ENCODE measurements at places on chromosomes 6 and 20.

DNA sequence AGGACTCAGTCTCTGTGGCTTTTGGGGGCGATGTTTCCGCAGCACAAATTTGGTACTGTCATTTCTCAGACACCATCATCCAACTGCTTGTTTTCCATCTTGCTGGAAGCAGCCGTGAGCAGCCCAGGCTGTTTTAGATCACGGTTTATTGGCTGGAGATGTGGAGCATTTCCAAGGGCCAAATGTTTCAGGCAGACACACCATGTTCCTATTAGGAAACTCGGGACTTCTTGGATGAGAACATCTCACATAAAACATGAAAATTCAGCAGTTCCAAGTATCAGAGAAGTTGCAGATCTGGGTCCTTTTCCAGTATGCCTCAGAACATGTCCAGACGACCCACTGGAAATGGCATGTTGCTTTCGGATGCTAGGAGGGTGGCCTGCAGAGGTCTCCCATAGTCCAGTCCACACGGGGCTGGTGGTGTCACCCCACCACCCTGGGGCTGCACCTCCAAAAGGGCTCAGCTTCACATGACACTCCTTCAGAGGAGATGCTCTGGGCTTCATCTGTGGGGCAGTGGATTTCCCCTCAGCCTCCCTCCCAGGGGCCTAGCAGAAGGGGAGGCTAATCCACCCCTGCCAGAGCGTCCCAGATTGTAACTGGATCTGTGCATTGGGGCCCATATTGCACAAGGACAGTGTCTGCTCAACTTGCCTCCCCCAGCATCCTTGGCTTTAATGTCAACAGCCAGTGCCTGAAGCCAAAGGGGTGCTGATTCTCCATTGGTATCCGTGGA is 176.3 kb downstream of the SCP2D1 start:
- peak; percentile 12 for DNase-seq

- DNase-seq, result peak; percentile 96
Measured at GRCh38 chr6:117674991-117675657, at the start of gene NUS1. NUS1 (plus strand) TSS chr6:117675469; CDS start chr6:117675671, 202 bp downstream.

- DNase-seq, result no peak
Measured at GRCh38 chr20:45345104-45345936, 2.9 kb downstream of the SDC4 start.

DNA sequence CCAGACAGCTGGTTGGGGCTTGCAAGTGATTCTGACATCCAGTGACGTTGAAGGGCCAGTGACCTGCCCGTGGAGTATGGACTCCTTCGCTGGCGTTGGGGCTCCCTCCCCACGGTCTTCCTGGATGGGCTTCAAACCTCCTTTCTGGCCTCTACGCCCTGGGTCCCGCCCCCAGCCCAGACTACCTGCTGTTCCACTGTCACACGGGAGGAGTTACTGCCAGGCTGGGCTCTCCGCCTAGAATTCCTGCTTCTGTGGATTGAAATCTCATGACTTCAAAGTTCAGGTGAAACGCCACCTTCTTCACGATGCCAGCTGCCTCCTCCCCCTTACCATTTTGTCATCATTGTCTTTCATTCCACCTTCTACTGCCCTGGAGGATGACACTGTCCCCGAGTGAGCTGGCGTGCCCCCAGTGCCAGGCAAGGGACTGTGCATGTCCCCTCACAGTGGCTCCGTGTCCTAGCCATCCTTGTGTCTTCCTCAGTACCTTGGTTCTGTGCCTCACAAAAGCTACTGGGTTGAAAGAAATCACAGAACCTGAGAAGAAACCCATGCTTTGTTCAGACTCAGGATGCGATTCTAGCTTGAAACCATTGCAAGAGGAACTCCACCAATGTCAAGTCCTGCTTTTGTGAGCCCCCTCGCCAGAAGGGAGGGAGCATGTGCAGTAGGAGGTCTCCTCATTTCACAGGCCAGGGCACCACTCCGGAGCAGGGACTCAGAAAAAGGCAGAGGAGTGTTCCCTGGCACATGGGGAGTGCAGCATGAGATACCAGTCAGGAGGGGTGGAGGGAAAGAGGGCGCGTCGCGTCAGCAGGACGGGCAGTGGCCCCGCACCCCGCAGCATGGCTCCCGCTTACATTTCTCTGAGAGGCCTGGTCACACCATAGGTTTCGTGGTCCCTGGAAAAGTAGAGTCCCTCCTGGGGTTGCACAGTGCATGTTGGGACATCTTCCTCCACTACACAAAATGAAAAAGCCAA is 11.0 kb upstream of the IRF4 start:
- no peak for DNase-seq

GRCh38 chr6:2782356-2782708 is 17.1 kb downstream of the WRNIP1 start:
- no peak for DNase-seq

GRCh38 chr20:57712851-57713504 is 3.2 kb upstream of the PMEPA1 start:
- no peak for DNase-seq

DNA sequence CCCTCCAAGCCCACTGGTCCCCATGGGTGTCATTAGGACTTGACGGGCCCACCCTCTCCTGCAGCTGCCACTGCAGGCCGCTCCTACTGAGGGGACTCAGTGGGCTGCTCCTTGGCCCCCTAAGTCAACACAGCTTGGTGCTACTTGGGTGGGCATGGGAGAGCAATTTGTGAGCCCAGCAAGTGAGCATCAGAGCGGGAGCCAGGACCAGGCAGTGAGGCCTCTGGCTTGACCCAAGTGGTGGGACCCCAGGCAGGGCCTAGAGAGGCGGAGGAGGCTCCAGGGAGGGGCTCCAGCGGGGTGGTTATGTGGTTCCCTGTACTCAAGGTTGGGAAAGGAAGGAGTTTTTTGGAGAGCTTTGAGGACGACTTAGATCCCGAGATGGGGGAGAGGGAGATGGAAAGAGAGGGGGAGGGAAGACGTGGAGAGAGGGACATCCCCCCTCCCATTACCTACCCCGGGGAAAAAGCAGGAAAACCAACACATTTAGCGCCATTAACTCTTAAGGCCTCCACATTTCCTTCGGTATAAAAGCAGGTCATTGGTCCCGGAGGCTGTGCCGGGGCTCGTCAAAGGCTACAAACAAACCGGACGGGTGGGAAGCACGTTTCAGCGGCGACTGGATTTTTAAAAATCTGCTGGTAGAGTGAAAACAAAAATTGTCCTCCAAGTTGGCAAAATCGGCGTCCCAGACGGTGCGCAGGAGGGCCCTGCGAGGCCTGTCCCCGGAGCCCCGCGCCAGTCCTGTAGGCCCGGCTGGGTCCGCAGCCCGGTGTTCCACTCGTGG is 8.8 kb downstream of the FOXC1 start:
- no peak for DNase-seq

DNA sequence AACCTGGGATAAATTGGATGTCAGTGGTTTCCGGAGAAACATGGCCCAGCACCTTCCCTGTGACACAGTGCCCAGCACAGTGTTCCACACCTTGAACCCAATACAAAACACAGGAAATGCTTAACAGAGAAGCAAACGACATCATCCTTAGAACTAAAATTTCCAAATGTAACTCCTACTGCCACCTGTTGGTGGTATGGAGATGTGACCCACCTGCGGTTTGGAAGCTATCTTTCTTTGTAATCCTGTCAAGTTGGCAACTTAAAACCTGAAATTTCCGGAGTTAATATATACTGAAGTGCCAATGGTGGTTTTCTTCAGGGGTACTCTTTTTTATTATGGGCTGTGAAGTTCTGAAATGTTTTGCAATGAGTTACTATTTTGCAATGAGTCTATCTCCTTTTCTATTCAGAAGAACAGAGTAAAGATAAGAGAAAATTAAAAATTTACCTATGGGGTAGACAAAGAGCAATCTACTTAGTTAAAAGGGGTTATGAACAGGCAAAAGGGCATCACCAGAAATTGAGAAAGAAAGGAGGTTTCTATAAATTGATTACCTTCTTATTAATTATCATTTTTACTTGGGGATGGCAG is 658.8 kb downstream of the PTPRT start:
- peak; percentile 1 for DNase-seq

DNA sequence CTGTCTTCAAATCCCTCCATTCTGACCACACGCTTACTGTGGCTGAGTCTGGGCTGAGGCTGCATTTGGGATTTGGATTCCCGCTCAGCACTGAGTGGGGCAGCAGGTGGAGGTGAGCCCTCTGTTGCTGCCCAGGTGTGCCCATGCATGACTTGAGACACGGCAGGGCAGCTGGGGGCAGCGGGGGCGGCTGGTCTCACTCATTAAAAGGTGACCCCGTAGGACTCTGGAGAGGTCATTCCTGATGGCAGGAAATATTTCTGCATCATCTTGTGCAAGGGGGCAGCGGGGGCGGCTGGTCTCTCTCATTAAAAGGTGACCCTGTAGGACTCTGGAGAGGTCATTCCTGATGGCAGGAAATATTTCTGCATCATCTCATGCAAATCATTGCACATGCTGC is 49.8 kb downstream of the SMOC2 start:
- no peak for DNase-seq

DNA sequence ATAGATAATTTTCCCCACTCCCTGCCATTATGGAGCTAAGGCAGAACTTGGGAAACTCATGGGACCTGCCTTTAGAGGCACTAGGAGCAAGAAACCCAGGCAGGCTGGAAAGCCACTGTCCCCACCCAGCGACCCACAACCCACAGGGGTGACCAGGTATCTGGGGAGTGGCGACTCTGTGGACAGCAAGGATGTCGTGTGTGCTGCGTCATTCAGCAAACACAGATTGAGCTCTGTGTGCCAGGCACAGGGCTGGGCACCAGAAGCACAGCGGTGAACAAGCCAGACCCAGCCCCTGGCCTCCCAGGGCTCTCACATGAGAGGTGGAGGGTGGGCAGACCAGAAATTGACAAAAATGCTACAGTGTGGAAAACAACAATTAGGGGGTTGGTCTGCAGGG is 27.7 kb downstream of the DLGAP4 start:
- DNase-seq, result no peak

DNA sequence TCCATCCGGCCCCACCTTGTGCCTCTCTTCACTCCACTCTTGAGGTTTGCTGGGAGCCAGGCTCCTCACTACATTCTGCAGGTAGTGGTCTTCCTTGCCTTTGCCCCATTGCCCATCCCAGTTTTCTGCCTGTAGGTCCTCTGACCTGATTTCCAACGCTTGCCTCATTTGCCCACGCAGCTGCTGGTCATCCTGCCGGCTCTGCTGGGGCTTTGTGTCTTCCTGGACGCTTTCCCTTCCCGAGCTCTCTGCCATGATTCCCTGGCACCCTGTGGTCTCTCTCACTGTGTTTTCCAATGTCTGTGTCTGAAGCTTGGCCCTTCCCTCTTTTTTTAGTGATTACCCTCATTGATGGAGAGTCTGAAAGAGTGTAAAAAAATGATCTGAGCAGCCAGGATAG is 451.6 kb downstream of the UTRN start:
- no peak for DNase-seq

DNA sequence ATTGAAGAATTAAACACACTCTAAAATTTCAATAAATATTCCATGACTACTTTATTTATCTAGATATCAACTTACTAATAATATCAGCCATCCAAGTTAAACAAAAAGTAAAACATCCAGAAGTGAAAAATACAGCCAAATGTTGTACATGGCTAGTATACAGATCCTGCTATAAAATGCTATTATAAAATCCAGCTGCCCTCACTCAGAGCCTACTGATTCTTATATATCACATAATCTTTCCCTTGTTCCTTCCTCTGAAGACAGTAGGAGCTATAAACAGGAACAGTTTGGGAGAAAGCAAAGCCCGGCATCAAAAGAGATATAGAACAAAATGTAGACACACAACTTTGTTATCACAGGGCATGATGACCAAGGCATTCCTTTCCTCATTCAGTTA is 212.9 kb downstream of the PLCB4 start:
- DNase-seq, result no peak

DNA sequence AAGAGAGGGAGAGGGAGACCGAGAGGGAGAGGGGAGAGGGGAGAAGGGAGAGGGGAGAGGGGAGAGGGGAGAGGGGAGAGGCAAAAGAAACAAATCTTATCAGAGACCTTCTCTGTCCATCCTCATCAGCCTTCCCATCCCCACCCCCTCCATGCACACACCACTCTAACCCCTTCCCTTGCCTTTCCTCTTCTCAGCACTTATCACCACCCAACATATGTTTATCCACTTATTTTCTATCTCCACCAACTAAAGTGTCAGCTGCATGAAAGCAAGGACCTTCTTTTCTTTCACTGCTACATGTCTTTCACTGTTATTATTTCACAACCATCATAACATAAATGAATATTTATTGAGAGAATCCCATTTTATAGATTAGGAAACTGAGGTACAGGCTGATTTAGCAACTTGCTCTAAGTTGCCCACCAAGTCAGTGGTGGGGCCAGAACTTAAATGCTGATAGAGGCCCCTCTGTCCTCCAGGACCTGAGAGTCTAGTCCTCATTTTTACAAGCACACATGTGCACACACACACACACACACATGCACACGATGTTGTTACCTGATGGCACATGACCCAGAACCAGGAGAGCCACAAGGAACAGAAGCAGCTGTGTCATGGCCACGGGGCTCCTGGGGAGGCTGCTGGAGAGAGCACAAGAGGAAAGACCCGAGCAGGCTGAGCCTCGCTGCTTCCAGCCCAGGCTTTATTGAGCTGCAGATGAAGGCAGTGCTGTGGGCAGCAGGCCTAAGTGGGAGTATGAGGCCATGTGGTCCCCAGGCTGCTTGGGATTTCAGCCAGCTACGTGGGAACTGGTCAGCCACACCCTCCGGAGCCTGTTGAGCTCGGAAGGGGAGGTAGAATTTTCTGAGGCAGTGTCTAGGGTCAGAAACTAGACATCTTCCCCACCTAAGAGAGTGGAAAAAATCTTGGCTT is 2.3 kb downstream of the DEFB124 start:
- DNase-seq, result peak; percentile 25

DNA sequence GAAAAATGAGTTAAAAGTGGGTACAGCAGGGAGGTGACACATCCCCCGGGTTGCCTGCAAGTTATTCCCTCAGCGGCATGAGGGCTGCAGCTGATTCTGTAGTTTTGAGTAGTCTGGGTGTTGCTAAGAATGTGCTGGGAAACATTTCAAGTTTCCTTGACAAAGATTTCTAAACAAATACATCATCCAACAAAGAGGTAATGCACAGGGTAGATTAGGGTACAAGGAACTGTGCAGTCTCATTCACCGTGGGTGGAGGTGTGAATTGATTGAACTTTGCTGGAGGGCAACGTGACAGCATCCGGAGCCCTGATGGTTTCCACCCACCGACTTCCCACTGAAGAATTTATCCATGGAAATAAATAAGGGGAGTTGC is 21.8 kb downstream of the CASS4 start:
- peak; percentile 94 for DNase-seq

All from AG10803 (cell line).